ENCODE measurements at places on chromosomes 5 and 9.

- no peak for DNase-seq
Measured at GRCh38 chr9:122526602-122527001, 491 bp downstream of the OR1N1 start.

- no peak for DNase-seq
Measured at GRCh38 chr5:95881833-95882232, 59.3 kb upstream of the GLRX start.

GRCh38 chr5:88556406-88556805 is 287.8 kb upstream of the TMEM161B start:
- no peak for DNase-seq

DNA sequence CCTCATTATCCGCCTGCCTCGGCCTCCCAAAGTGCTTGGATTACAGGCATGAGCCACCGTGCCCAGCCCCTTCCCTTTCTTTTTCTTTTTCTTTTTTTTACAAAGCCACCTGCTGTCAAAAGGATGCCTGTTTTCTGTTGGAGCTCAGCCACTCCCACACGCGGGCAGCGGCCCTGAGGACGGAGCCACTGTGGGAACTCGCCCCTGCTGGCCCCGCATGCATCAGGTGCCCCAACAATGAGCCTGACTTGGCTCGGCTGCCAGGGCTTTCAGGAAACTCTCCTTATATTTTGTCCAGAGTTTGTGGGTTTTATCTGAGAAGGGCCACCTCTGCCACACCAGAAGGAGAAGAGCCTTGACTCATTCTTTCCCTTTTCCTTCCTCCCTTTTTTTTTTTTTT is 37.1 kb upstream of the LRRC14B start:
- no peak for DNase-seq

GRCh38 chr5:108649106-108649505 is 98.6 kb upstream of the FER start:
- no peak for DNase-seq

DNA sequence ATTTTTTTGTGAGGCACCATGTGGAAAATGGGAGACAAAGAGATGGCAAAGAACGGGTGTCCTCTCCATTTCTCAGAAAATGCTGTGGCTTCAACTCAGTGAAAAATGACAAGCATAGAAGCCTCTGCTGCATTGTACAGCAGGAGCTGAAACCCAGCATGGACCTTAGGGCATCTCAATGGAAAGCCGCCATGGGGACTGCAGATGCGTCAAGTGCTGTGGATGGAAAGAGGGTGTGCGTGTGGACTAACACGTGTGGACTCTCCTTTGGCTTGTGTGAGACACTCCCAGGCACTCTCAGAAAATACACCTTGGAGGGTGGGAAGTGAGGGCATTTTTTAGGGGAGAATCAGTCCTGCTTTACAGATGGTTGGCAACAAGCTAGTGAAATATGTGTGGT is 2.2 kb upstream of the GLRX start:
- DNase-seq, result no peak
